ENCODE measurements at places on chromosomes 4 and X.

DNA sequence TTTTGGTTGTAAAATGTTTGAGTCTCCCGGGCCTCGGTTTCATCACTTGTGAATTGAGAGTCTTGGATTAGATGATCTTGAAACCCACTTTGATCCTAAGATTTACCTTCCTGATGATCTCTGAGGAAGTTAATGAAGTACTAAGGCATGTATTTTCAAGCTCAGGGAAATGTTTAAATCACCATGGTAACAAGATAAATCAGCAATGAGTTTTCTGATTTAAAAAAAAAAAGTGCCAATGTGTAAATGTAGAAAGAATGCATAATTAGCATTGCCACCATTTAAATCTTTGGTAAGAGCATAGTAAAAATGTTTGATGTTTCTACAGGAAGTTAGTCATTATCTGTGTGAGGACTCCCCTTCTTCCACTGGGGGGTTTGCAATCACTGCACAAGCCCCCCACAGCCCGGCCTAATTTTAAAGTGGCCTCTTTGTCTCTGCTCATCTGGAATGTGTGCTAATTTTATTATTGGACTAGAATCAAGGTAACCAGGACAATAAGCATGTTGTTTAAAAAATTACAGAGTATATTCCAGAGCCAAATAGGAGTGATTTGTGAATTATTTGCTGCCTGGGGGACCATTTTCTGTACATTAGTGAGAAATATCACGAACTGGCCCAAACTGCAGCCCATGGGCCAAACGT is 93.6 kb downstream of the SLC34A2 start:
- no peak for DNase-seq

- no peak for DNase-seq
Observed at GRCh38 chrX:52507331-52507730, 9.5 kb downstream of the XAGE1B start.

DNA sequence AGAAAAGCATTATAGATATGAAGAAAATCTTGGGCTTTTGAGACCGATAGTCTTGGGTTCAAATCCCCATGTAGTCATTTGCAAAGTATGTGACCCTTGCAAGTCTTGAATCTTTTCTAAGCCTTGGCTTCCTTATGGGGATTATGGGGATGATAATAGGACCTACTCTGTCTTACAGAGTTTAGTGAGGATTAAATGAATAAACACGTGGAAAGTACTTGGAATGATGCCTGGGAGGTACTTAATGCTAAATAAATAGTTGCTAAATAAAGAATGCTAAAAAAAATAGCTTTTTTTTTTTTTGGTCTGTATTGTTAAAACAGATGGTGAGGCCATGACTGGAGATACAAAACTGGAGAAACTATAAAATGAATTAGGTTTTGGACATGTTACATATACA is 292.7 kb downstream of the GPAT3 start:
- no peak for DNase-seq

- DNase-seq: no peak
Observed at GRCh38 chr4:95949808-95950207, 109.9 kb downstream of the PDHA2 start.

DNA sequence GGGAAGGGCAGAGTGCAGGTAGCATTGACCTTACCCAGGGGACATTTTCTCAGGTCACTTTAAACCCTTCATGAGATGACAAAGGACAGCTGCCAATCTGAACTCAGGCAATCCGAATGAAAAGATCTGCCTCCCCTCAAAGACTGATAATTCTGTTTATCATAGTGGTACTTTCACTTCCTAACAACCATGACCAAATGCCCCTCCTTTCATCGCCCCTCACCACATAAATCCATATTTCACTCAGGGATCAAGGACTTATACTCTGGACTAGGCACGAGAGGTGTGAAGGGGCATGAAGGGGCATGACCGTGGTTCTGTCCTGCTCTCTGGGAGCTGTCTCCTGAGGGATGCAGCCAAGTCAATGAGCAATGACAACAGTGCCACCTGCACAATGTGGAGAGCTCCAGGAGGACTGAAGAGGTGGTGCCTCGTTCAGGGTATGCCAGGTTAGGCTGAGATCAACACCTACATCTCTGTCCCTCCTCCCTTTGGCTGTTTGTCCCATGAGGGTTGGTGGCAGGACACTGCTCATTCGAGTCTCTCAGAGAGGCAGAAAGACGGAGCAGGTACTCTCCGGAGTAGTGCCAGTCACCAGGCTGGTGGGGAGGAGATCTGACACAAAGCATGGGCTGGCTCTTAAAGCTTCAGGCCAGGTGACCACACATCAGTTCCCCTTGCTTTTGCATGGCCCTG is 12.5 kb downstream of the HS3ST1 start:
- DNase-seq: no peak

- DNase-seq: no peak
Observed at GRCh38 chr4:6478546-6479220, 6.3 kb upstream of the PPP2R2C start.

- no peak for DNase-seq
Observed at GRCh38 chr4:118774321-118774720, 61.6 kb downstream of the SEC24D start.

GRCh38 chr4:10111067-10111801 is 5.4 kb downstream of the WDR1 start:
- no peak for DNase-seq

DNA sequence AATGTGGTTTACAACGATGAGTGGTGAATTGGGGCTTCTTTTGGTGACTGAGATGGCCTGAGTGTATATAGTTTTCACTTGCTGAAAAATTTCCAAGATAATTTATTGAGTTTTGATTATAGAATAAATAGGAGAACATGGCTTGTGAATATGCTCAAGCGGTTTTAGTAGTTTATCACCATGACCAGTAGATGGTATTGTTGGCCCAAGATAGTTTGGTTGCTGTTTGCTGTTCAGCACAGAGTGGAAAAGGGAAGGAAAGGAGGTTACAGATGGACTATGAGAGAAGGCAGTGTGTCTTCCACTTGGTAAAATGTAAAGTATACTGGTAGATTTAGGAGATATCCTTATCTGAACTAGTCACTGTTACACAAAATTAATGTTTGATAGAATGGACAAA is 55.8 kb upstream of the POU4F2 start:
- DNase-seq: no peak

- no peak for DNase-seq
Observed at GRCh38 chr4:118905566-118905965, 16.9 kb downstream of the SYNPO2 start.

DNA sequence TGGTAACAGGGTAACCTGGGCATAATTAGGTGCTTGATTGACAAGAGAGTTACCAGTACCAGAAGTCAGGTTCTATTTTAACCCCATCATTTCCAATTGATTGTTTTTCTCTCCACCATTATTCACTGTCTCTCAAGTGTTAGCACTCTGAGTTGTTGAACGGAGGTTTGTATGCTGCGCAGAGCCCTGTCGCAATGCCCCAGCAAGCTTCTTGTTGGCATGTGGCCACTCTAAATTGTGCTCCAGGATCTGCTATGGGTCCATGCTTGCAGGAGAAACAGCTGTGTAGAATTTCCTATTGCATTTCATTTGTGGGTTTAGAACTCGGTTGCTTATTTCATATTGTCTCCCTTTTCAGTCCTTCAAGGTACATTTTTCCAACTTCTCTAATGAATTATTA is 98.2 kb downstream of the KLHL8 start:
- DNase-seq: no peak

DNA sequence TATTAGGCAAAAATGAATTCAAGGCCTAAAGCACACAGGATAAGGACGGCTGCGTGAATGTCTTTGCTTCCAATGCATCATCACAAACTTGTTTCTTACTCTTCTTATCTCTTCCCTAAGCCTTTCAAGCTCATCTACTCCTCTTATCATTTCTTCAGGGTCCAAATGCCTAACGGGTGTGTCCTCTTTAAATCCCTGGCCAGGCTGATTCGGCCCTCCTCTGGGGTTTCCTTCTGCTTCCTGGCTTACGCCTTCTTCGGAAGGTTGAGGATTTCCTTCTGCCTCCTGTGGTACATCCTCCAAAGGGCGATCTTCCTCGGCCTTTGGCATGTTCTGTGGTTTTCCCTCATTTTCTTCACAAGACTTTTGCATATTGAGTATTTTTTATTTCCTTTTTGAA is 1.3 kb downstream of the TCEAL8 start:
- DNase-seq: no peak

DNA sequence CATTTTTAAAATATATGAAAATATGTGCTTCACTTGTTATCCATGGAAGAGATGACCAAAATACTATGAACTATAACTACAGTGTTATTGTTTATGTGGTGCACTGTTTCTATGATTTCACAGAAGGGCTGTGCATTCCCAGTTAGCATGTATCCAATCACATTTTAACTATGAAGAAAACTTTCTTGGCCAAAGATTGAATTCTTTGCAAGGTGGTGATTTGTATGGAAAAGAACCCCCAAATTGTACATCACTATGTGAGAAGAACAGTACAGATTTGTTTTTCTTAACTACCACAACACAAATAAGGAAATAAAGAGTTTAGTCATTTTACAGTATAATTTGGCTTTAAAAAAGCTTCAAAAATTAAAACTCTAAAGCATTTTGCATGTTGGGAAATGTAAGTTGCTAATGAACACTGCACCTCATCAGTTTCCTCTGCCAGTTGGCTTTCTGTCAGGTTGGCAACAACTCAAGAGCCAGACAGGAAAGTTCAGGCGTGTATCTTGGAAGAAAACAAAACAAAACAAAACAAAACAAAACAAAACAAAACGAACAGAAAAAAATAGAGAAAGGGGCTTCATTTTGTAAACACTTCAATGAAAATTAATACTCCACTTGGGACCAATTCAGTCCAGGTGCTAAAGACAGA is 237.0 kb downstream of the SCFD2 start:
- DNase-seq: no peak
